ENCODE measurements at places on chromosomes 6 and 20.

GRCh38 chr6:43891072-43891870 is 121.3 kb downstream of the VEGFA start:
- no peak for DNase-seq

- DNase-seq = no peak
Measured at GRCh38 chr20:35833241-35833640, 61.4 kb downstream of the PHF20 start.

DNA sequence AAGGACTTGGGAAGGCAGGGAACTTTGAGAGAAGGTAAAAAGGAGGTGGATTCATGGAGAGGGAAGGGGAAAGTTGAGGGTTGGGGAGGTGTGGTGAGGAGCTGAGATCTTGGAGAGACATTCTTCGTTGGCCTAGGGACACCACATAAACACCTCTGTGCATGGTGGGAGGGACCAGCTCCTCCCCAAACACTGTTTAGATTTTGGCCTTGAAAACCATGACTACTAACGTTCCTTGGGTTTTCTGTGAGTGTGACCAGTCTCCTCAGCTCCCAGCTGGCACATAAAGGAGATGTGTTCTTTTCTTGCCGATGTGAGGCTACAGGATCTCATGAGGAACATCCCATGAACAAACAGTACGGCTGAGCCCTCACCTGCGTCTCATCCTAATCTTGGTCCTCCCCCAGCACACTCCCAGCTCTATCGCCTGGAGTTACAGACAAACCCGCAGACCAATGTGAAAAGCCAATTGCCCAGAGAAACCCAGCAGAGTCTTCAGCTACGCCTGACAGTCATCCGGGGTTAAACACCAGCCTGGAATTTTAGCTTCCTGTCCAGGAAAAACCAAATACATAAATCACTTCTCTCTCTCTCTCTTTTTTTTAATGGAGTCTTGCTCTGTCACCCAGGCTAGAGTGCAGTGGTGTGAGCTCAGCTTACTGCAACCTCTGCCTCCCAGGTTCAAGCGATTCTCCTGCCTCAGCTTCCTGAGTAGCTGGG is 22.0 kb upstream of the DDR1 start:
- no peak for DNase-seq

DNA sequence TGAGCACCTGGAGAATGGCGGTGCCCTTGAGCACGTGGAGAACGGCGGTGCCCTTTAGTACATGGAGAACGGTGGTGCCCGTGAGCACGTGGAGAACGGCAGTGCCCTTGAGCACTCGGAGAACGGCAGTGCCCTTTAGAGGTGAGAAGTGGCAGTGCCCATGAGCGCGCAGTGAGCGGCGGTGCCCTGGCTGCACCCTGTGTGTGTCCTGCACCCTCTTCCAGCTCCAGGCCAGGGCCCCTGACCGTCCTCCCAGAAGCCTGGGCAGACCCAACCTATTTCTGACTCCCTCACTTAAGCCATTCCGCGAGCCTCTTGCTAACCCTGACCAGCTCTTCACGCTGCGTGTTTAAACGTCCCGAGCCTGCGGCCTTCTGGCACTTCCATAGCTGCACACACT is 151.3 kb downstream of the DLL1 start:
- DNase-seq = no peak

GRCh38 chr6:28337121-28337520 is 1.2 kb upstream of the ZSCAN31 start:
- no peak for DNase-seq

- DNase-seq = no peak
Measured at GRCh38 chr6:120129228-120129627, 779.7 kb upstream of the MAN1A1 start.

- DNase-seq = no peak
Measured at GRCh38 chr20:49457444-49457843, 25.0 kb downstream of the KCNB1 start.

GRCh38 chr20:5741089-5741488 is 9.1 kb upstream of the SHLD1 start:
- no peak for DNase-seq

DNA sequence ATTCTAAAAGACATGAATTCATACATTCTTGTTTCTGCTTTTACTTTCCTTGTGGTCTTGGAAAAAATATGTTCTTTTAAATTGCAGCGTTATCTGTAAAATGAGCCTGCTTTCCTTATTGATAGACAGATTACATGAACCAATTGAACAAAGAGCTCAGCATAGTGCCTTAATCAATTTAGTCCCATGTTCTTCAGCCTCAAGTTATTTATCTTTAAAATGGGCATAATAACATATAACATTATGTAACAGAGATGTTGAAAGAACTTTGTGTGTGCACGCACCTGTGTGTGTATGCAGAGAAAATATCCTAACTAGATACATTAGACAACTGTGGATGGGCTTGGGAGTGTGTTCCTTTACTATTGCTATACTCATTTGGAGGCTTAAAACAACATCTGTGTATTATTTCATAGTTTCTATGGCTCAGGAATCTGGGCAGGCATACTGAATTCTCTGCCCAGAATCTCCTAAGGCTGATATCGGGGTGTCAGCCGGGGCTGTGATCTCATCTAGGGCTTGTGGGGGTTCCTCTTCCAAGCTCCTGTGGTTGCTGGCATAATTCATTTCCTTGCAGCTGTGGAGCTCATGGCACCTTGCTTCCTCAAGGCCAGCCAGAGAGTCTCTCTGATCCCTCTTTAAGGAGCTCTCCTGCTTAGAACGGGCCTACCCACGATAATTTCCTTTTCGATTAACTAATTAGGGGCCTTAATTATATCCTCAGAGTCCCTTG is 194.1 kb downstream of the ARID1B start:
- DNase-seq = no peak

DNA sequence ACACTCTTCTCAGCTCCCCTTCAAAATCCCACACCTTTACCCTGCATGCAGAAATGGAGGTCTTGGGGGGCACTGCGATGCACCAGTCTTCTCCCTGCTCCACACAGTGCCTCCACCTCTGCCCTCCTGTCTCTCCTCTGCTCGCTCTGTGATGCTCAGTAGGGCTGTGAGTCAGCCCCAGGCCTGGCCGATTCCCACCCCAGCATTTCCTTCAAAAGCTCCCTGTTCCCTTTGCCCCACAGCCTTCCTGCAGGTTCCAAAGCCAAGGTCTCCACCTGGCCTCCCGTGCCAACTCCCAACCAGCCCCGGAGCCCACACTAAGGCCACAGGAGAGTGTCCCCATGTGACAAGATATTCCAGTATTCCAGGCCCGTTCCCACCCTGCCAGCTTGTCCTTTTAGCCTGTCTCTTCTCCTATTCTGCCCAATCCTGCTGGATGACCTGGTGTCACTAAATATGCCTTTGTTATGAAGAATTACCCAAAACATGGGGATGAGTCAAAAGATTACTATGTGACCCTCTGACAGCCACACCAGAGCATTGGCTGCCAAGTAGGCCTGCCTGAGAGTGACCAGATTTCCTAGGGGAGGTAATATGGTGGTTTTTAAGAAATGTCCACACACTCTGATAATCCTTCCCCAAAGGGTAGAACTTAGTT is 118.9 kb upstream of the NXT1 start:
- DNase-seq = no peak

GRCh38 chr6:43203029-43203717 is 21.2 kb downstream of the CUL9 start:
- DNase-seq = no peak

Measured in HEK293T (cell line).